ENCODE measurements at places on chromosomes 7 and 10. TPM values are rescaled to one million over a fixed set of nuclear protein-coding genes. Genes with fewer than 3 reads are reported as not detected.

GRCh38 chr7:79965946-79966345 is 168.7 kb upstream of the GNAI1 start:
- DNase-seq, result no peak

- no peak for DNase-seq
Observed at GRCh38 chr7:75888464-75889222, 9.8 kb downstream of the RHBDD2 start.

DNA sequence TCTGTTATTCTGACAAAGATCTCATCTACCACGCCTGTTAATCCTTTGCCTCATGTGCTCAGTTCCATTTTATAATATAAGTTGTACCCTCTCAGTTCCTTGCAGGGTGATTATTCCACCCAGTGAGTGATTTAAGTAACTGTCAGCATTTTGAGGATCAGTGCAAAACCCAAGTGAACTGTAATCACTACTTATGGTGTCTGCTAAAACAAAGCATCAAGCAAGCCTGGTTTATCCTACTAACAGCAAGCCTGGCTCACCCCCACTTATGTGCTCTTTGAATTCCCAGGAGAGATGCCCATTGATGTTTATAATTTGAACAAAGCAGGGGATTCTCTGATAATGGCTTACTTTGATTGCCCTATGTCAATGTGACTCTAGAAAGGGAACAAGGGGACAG is 186.8 kb upstream of the LRGUK start:
- no peak for DNase-seq

- no peak for DNase-seq
Observed at GRCh38 chr10:130354976-130355795, 219.0 kb downstream of the GLRX3 start.

- DNase-seq, result no peak
Observed at GRCh38 chr10:88657901-88658300, 6.3 kb upstream of the LIPF start.

DNA sequence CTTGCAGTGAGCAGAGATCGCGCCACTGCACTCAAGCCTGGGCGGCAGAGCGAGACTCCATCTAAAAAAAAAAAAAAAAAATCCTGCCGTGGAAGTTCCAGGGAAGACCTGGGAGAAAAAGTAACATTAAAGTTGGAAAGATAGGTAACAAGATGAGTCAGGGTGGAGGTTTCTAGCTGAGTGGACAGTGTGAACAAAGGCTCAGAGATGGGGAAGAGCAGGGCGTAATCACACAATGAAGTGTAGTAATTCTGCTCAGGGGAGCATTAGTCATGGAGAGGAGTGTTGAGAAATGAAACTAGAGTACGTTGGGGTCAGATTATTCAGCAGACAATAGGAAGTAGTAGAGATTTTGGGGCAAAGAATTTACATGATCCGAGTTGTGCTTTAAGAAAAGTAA is 21.6 kb upstream of the WASL start:
- DNase-seq, result peak; percentile 56

DNA sequence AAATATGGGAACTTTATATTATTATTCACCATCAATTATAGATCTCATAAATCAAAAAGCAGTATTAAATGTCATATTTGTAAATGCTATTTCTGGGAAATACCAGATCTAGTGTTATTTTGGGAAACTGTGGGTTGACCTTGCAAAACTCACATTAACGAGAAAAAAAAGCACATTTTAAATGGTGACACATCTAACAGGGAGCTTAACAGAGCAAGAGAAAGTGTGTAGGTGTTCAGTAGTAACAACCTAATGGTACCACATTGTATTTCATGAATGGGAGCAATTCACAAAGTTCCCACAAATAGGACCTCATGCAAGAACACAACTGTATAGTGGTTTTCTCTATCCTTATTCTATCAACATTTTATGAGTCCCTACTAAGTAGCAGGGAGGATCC is 26.2 kb upstream of the HDAC9 start:
- no peak for DNase-seq

- DNase-seq, result no peak
Observed at GRCh38 chr7:54069843-54070242, 472.3 kb upstream of the VSTM2A start.

DNA sequence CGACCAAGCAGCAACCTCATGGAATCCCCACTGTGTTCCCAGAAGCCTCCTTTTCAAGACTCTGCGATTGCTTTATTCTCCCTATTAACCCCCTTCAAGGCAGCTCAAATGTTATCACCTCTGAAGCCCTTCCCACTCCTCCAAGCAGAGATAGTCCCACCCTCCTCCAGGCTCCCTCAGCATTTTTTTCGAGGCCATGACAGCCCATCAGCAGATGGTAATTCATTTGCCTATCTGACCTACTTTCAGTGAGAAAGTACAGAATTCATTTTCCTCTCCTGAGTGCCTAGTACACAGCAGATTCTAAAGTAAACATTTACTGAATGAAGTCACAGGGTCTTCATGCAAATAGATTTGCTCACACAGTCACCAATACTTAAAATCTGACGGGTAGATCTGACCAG is 47.8 kb downstream of the HERPUD2 start:
- no peak for DNase-seq

- DNase-seq, result no peak
Observed at GRCh38 chr10:80497187-80498077, 40.3 kb upstream of the SH2D4B start.

Gene IFT22
- total RNA-seq, result 39.1 TPM

Gene HYAL4
- total RNA-seq, result not detected

Gene PLAC9
- not detected for total RNA-seq

Gene IL6
- not detected for total RNA-seq

Gene SLC13A1
- not detected for total RNA-seq

Gene ALDH18A1
- total RNA-seq, result 43.7 TPM

Gene MRPS33
- 26.8 TPM for total RNA-seq

Gene EXOSC1
- 47.1 TPM for total RNA-seq

Gene MET
- total RNA-seq, result 158 TPM

All from Karpas-422 (cell line).